ENCODE measurements at places on chromosomes 5 and 9. TPM values are rescaled to one million over a fixed set of nuclear protein-coding genes. Genes with fewer than 3 reads are reported as not detected.

Gene GABBR2
- polyA plus RNA-seq, result 1.5 TPM

Gene PCDHA2
- polyA plus RNA-seq, result not detected

Gene ADAMTS6
- 2.6 TPM for polyA plus RNA-seq

Gene SLC36A3
- polyA plus RNA-seq, result not detected

Gene CYSRT1
- polyA plus RNA-seq, result 1.1 TPM

DNA sequence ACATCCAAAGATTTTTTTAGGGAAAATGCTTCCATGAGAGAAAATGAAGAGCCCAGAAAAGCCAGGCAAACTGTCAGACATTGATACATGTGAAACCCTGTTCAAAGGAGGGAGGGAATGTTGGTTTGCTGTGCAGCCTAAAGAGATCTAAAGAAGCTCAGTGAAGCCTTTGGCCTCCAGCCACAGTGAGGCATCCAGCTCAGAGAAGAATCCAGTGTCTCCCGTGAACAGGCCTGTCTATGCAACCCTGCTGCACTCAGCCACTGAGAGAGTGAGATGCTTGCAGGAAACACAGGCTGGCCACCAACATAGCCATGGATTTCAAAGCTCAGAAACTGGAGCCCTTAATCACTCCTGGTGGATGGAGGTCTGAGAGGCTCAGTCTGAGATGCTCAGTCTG is 171.4 kb upstream of the PLCXD3 start:
- no peak for DNase-seq

DNA sequence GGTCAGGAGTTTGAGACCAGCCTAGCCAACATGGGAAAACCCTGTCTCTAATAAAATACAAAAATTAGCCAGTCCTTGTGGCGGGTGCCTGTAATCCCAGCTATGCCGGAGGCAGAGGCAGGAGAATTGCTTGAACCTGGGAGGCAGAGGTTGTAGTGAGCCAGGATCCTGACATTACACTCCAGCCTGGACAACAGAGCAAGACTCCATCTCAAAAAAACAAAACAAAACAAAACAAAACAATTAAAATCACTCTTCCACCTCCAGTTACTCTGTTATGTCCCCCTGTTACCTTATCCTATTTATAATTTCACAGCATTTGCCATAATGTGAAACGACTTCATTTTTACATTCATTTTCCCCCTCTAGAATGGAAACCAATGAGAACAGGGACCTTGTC is 54.4 kb downstream of the CXXC5 start:
- DNase-seq, result no peak

GRCh38 chr9:18393340-18394130 is 80.4 kb upstream of the ADAMTSL1 start:
- DNase-seq, result peak; percentile 28

GRCh38 chr9:76366275-76366674 is 28.0 kb downstream of the RFK start:
- no peak for DNase-seq

- DNase-seq, result no peak
Measured at GRCh38 chr5:125194883-125195282, 448.4 kb upstream of the ZNF608 start.

DNA sequence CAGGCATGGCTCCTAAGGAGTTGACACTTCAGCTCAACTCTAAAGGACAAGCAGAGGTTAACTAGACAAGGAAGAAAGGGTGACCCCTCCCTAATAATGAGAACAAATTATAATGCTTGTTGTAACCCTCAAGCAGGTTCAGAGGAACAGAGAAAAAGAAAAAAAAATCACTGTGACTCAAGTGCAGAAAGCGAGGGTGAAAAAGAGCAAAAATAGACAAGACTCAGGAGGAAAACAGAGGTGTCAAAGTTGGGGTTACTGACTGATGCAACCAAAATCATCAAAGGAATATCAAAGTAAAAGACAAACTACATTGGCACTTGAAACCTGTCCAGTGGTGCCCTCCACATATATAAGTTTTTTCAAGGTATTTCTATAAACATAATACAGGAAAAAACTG is 28.4 kb downstream of the FBXW11 start:
- no peak for DNase-seq
